Stimulated activated effector memory CD8-positive, alpha-beta T cell treated with anti-CD3 and anti-CD28 coated beads, Interleukin-12 subunit alpha, Interleukin-12 subunit beta, amount 100 ng/mL, for 72 hours (primary cell): ENCODE measurements at places on chromosomes 7 and 10.

DNA sequence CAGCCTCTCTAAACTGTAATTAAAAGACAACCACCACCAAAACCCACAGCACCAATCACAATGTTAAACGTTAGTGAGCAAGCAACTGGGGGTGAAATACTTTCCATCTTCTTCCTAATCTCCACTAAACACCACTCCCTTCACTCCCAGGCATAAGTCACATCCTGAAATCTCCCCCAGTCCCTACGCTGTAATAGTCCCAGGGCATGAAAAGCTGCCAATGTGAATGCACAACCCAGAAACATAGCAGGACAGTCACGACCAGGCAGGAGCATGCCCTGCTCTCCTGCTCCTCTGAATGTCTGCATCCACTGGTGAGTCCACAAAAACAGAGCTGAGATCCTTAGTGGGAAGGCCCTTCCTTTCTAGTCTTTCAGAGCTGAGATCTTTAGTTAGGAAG, 288.9 kb downstream of the PARD3 start:
- DNase-seq = no peak

GRCh38 chr10:490891-491571, 198.4 kb downstream of the DIP2C start:
- no peak for DNase-seq

DNA sequence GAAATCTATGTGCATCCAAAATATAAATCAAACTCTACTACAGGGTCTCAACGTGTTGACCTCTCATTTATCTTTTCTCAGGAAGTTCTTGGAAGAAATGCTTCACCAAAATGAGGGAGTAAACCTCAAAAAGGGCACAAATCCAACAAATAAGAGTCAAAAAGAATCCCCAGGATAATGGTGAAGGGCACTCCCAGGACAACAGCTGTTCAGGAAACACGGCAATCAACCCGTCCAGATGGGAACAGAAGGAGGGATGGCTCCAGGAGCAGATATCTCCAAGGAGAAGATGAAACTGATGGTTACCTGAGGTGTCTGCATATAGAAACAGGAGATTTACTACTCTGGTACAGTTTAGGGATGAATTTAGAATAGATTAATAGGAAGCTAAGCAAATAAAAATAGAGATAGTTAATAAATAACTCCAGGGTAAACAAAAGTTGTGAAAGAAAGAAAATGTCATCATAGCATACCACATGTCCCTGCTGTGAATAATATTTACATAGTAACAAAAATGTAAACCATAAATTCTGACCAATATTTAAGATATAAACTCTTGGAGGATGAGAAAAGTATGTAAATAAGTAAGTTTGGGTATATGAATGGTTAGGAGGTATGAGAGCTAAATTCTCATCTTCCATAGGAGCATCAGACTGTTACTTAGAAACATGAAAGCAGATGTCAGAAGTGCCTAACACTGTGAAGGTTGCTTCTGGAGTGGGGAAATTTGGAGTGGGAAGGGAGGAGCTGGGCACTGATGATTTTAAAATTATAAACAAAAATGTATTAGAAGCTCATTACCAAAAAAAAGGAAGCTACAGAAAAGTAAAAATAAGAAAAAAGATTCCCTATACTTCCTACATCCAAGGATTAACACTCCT, 237.5 kb upstream of the HPS1 start:
- DNase-seq = no peak

GRCh38 chr7:151551820-151552219, 32.1 kb upstream of the RHEB start:
- DNase-seq = no peak

GRCh38 chr10:117617086-117617485, 74.5 kb downstream of the EMX2 start:
- no peak for DNase-seq

GRCh38 chr10:34667177-34667576, 147.9 kb downstream of the PARD3 start:
- no peak for DNase-seq

DNA sequence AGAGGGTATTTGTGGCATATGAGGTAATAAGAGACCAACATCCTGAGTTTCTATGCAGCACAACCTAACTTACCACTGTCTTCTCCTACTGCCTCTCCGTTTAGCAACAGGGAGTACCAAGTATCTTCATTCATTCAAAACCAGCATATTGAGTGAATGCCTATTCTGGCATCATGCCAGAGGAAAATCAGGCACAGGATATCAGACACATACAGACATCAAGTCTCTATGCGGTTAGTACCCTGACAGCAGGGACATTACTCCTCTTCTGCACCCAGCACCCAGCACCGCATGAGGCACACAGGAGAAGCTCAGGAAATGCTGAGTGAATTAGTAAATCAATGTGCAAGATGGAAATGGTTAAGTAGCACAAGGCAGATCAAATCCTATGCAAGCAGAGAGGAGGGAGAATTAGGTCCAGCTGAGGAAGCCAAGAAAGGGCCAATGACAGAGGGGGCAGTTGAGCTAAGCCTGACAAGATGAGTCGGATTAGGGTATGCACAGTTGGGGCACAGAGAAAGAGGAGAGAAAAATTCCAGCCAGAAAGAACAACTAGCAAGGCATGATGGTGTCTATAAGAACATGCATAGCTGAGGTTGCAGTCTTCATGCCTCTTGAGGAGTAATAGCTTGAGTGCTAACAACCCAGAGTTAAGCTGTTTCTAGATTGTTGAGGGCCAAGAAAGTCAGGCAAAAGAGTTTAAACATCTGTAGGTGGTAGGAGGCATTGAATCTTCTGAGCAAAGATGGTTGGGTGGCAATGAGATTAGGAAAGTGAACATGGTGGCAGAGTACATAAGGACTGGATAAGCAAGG, 146.0 kb downstream of the PLXNA4 start:
- no peak for DNase-seq

DNA sequence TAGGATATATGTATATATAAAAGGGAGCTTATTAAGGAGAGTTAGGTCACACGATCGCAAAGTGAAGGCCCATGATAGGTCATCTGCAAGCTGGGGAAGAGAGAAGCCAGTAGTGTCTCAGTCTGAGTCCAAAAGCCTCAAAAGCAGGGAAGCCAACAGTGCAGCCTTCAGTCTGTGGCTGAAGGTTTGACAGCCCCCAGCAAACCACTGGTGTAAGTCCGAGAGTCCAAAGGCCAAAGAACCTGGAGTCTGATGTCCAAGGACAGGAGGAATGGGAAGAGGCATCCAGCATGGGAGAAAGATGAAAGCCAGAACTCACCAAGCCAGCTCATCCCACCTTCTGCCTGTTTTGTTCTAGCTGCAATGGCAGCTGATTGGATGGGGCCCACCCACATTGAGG, 88.9 kb upstream of the TBX20 start:
- no peak for DNase-seq

GRCh38 chr7:69832356-69832755, 234.1 kb downstream of the AUTS2 start:
- DNase-seq = no peak
